ENCODE measurements at places on chromosomes 1 and 21.
A peak's percentile ranks its signal among the peaks of the same experiment; 100 is the strongest.

DNA sequence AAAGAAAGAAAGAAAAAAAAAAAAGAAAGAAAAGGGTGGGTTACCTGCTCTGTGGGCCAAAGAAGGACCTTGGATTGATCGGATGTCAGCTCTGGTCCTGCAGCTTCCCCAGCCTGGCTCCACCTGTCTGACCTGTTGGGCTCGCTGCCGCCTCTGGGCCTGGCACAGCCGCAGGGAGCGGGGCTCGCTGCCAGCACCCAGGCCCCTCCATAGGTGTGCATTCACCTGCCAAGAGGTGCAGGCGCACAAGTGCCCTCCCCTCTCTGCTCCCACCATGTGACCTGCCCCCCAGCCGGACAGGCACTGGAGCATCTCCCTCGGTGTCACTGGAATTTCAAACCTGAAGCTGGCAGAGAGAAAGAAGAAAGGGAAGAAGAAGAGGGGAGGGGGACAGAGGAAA, 33.1 kb upstream of the GPR157 start:
- no peak for DNase-seq

- DNase-seq: no peak
These were observed 12.7 kb downstream of the UTP11 start for GRCh38 chr1:38025233-38025632.

DNA sequence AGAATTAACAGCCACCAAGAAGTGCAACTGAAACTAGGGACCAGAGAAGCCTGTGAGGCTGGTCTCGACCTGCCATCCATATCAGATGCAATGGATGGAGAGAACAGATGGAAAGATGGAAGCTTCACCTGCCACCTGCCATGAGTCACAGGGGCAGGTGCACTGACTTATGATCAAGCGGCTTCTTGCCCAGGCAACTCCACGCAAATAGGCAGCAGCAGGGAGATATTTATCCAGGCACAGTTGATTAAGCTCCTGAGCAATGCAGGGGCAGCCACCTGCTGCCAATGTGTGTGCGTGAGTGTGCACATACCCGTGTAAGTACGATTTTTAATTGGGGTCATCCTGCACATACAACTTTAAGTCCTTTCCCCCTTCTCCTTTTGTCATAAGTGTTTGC, 174.2 kb downstream of the PTPRU start:
- DNase-seq: no peak

- DNase-seq: peak; percentile 71
These were observed 19.8 kb upstream of the PTP4A2 start for GRCh38 chr1:31957701-31958674.

DNA sequence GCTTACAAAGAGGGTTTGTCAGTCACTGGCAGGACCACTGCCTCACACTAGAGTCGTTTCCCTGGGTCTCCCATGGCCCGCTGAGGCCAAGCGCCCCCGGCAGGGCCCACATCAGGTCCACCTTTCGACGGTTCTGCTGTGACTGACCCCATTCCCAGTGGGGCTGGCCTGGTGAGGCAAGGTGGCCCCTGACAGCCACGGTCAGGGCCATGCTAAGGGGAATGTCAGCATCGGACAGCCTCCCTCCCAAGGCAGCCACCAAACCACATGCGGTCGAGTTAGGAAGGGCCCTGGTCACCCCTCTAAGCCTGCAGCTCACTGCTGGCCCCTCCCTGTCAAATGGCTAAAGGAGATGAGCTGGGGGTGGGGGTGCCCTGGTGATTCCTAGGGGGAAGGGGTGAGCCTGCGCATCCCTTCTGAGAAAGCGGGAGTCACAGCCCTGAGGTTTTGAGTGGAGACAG, 2.9 kb upstream of the KIF17 start:
- no peak for DNase-seq

GRCh38 chr1:14910984-14911721, 242.4 kb upstream of the TMEM51 start:
- no peak for DNase-seq

GRCh38 chr1:38932571-38932970, 9.1 kb downstream of the RHBDL2 start:
- DNase-seq: no peak

DNA sequence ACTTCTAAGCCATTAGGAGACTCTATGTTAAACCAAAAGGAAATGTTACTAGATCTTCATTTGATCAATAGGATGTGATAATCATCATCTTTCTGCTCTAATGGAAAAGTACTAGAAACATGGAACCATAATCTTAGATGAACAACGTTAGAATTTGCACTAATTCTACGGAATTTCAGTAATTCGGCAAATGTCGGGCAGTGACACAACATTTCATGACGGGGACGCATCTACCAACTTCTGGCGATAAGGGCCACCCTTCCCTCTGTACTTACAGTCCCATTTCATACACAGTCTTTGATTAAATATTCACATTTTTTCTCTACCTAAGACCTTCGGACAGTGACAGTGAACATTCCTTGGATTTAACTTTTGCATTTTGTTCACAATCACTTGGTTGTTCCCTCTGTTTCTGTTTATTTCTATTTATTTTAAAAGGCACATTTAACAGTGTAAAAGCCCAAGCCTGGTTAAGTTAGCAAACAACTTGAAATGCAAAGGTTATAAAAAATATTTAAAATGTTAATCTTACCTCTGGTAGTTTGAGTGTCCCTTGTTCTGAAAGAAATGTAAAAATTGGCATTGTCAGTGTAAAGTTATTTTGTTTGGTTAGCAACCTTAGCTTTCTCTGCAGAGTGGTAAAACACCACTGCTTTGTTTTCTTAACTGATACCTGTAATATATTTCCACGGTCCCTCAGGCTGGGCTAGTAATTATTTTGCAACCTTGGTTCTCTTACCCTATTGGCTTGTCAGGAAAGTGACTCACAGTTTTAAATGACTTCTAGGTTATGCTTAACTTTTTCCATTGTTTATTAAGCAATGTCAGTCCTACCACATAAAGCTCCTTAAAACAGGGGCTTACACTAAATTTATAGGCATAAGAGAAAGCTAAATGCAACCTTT, 276.9 kb downstream of the VAV3 start:
- no peak for DNase-seq

DNA sequence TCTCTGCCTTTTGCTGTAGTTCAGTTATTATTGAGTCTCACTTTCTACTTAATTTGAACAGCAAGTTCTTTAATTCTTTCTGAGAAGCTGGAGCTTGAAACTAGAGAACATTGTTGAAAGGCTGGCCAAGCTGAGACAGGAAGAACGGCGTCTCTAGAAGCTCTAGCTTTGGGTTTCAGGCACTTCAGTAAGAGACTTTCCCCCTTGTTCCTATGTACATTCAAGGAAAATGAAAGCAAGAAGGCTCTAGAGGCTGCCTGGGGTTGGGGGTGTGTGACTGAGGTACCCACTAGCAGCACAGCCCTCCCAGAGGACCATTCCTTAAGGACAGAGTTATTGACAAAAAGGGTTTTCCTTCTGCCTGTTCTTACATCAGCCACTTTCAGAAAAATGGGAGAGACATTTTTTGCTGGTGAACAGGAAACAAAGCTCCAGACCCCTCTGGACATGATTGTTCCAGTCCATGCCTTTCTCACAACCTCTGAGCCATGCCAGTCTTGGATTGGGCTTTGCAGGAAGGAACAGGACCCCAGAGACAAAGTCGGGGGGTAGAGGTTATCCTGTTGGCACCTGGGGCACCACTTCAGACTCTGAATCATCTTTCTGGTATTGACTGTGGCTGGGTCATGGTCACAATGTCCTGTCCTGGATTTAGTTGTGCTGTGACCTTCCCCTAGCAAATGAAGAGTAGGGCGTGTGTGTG, 63.1 kb downstream of the LAMC2 start:
- no peak for DNase-seq

DNA sequence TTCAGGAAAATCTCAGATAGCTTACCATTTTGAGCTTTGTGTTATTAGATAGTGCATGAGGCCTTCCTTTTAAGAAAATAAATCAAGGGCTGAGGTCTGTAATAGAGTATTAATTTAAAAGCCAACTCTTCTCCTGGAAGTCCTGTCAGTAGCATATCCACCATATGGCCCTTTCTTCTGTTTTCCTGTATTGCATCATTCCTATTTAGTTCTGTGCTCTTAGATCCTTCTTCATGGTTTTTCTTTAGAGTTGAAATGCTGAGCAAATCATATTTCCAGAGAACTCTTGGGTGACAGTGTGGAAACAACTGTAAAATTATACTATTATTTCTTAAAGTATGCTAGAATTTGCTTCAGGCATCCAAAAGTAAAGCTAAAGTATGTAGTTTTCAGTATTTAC, 91.7 kb downstream of the TTC3 start:
- DNase-seq: no peak

DNA sequence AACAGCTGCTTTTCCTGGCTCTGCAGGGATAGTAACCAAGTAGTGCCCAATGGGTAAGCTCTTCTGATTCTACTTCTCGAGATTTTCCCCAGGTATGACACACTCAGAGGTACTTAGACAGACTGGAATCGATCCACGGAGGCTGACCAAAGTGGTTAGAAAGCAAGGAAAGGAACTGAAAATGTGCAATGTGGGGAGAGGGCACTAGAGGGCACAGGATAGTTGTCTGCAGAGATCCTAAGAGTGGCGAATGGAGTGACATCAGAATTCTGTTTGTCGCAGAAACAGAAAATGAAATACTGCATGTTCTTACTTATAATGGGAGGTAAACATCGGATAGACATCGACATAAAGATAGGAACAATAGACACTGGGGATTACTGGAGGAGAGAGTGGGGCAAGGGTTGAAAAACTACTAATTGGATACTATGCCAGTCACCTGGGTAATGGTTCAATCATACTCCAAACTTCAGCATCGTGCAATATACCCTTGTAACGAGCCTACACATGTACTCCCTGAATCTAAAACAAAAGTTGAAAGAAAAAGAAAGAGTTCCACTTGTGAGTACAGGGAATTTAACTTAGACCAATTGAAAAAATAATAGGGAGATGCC, 23.3 kb downstream of the CYP2J2 start:
- peak; percentile 80 for DNase-seq

GRCh38 chr21:42353623-42354022, 2.8 kb upstream of the TFF2 start:
- no peak for DNase-seq

DNA sequence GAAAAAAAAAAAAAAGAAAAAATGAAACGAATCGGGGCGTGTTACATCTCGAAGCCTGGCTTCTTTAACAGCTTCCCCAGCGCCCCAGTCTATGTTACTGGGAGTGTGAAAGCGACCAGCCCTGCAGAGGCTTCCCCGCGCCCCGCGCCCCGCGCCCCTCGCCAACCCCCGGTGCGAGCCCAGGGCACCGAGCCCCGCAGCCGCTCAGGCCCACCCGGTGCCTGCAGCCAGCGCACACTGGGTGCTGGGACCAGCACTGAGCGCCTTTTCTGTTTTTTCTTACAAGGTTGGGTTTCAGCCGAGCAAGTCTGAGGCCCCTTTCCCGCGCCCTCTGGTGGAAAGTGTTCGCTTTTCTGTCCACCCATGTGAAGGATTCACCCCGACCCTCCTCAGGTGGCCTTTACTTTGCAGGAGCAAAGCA, 42.1 kb upstream of the ZNF496 start:
- peak; percentile 41 for DNase-seq

DNA sequence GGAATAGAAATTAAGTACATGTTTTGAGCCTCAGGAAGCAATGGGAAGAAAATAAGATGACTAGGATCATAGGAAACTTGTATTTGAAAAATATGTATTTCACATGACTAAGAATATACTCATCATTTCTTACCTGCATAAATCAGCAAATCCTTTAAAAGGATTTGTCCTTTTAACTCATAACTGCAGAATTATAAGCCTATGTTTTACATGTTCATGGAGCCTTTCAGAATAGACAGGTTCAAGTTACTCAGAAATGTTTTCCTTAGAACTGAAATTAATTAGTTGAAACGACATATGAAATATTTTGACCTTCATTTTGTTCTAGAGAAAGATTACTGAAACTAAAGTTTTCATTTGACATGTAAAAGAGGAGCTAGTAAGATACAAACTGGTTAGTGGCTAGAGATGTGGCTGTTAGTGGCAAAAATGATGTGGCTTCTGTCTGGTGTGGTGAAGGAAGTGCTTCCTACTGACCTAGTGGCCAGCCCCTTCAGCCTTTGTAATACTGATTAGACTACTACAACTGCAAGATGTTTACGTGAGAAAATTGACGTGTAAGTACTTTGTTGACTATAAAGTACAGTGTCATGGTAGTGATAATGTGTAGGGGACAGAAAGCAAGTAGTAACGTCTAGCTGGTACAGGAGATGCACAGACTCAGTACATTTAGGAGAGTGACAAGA, 54.7 kb downstream of the PACC1 start:
- no peak for DNase-seq

DNA sequence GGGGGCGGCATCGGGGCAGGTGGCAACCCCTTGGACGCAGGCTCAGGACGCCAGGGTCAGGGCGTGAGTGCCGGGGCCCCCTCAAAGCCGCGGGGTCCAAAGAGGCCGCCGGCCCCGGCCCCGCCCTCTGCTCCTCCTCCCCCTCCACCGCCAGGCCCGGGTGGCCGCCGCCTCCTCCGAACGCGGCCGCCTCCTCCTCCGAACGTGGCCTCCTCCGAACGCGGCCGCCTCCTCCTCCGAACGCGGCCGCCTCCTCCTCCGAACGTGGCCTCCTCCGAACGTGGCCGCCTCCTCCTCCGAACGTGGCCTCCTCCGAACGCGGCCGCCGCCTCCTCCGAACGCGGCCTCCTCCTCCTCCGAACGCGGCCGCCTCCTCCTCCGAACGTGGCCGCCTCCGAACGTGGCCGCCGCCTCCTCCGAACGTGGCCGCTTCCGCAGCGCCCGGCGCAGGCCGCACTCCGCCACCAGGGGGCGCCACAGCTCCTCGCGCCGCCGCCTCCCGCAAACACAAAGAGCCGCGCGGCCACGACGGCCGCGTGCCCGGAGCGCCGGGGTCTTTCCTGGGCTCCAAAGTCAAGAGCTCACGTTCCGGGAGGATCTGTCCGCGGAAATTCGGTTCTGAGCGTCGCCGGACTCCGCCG, 19.3 kb upstream of the SAMD11 start:
- peak; percentile 73 for DNase-seq

DNA sequence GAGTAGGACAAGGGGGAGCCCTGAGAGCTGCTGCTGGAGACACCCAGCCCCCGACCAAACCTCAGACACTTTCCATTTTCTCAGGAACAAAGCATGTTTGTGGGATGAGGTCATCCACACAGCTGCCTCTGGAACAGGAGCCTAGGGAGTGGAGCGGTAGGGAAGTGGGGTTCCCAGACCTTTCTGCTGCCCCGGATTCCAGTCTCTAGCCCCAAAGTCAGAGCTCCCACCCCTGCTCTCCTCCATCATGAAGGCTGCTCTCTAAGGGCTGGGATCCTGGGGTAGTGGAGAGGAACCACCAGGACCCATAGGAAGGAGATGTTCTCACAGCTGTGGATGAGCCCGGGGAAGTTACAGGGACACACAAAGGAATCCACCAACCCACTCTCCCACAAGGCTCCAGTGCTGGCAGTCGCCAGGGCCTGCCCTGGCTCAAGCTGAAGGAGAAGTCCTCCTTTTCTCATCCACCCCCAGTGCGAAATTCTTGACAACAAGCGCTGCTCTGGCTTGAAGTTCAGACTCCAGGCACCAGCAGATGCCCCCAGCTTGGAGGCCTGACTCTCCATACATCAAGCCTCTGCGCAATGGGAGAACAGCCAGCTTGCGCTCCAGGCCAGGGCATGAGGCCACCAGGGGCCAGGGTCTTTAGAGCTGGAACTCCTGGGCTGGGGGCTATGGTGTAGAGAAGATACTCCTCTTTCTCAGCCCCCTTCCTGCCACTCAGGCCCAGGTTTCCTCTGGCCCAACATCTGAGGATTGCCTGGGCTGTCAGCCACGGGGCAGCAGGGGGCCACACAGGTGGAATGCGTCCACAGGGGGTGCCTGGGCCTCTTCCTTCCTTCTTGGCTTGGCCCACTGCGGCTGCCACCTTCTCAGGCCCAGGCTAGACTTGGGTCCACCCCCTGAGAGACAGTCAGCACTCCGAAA, 4.5 kb downstream of the FHL3 start:
- DNase-seq: peak; percentile 9
